ENCODE measurements at places on chromosomes 3 and 15.

GRCh38 chr3:138377804-138378203, 29.4 kb downstream of the MRAS start:
- DNase-seq, result no peak

DNA sequence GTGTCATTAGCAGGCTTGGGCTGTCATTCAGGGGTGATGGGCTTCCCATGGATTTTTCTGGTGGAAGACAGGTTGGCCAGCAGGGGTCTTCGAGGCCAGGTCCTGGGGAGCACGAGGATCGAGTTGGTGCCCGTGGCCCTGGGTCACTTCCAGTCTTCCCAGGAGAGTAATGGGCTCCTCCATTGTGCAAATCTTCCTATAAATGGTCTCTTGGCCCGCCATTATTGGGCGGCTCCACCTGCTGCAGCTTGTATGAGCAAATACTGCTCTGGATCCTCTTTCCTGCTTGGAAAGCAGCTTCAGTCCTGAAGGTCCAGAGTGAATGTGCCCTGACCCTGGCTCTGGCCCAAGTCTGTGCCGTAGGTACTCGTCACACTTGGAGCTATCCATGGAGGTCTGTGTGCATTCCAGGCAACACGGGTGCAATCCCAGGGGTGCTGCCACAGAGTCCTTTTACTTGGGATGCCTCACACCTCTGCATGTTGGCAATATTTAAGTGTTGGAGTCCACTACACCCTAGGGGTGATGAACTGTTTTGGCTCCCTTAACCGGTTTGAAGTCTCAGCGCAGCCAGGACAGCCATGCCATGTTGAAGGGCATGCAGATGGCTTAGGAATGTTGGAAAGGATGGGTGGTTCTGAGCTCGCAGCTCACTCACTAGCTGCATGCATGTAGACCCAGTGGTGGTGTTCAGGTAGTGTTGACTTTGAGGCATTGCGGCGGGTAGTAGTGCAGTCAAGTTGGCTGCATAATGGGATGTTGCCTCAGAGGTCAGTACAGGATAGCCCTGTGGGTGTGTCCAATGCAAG, 97.6 kb downstream of the SNRPN start:
- no peak for DNase-seq

- no peak for DNase-seq
Observed at GRCh38 chr15:56886363-56886931, 32.0 kb upstream of the TCF12 start.

DNA sequence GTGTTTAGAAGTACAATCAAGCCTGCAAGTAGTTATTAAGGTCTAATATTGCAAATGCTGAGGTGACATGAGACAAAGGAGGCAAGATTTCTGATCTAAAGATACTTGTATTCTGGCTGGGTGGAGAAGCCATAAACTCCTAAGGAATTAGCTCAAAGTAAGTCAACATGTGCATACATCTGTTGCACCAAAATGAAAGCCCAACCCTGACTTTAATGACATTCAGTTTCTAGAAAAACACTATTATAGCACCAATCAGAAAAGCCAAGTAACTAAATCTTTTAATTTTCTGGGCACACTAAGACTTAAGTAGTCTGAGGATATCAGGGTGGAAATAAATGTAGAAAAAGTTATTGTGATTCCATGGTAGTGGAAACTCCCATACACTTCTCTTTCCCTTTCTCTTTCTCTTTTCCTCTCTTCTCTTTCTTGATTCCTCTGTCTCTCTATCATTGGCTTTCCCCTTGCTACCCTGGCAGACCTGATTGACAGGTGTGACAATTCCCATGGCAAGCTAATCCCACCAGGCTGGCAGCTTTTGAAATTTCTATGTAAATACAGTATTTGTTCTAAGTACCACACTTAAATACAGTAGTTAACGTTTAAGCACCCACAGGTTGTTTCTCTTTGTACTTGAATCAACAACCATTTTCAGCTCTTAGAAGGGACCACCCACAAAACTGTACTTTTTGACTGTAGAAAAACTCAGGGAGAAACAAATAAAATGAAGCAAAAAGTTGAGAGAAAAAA, 528.4 kb upstream of the SEMA6D start:
- no peak for DNase-seq

DNA sequence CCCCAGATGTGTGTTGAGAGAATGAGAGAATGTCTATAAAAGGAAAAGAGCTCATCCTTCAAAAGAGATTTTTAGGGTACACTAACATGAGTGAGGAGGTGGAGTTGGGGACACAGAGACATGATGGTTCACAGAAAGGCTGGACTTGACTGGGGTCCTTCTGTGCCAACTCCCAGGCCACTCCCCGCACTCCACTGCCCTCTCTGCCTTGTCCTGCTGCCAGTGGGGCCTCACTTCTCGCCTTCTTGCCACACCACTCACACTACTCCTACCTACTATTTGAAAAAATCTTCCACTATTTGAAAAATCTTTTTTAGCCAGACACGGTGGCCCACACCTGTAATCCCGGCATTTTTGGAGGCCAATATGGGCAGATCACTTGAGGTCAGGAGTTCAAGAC, 298.1 kb downstream of the EPHB1 start:
- no peak for DNase-seq

- no peak for DNase-seq
Observed at GRCh38 chr15:39396979-39397615, 183.8 kb upstream of the THBS1 start.

GRCh38 chr15:81312790-81313543, 11.0 kb downstream of the STARD5 start:
- DNase-seq, result peak; percentile 74

DNA sequence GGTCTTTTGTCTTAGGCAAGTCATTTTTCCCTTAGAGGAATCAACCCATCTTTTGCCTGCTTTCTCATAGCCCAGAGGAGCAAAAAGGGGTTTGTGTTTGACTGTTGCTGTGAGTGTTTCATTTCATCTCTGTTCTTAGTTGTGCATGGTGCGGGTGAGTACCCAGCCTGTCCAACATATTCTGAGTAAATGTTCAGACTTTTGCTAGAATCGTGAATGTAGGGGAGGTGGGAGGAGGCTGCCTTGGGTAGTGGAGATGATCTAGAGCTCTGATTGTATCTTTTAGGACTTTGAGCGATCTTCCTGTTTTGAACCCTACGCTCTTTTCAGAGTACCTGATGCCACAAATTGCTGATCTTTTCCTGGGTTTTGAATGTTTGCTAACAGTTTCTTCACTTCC, 123.1 kb downstream of the ZNF609 start:
- DNase-seq, result no peak

DNA sequence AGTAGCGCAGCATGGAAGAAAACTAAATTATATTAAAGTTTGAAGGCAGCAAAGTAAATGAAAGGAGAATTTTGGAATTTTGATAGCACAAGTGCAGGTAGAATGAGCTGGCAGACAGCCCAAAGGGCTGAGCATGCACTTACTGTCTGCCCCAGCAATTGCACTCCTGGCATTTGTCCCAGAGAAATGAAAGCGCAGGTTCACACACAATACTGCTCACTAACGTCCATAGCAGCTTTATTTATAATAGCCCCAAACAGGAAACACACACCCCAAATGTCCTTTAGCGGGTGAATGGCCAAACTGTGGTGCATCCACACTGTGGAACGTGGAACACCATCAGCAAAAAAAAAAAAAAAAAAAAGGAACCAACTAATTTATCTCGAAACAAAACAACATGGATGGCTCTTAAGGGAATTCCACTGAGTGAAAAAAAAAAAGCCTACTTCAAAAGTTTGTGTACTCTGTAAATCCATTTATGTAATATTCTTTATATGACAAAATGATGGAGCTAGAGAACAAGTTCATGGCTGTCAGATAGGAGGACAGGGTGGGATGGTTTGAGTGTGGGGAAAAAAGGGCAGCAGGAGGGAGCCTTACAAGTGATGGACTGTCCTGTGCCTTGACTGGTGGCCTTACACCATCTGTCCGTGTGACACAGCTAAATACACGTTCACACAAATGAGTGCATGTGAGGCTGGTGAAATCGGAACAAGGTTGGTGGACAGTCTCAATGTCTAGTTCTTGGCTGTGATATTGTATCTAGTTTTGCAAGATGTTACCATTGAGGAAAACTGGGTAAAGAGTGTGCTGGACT, 6.0 kb upstream of the TM2D3 start:
- DNase-seq, result no peak

- no peak for DNase-seq
Observed at GRCh38 chr3:119257654-119258410, 17.2 kb upstream of the B4GALT4 start.

DNA sequence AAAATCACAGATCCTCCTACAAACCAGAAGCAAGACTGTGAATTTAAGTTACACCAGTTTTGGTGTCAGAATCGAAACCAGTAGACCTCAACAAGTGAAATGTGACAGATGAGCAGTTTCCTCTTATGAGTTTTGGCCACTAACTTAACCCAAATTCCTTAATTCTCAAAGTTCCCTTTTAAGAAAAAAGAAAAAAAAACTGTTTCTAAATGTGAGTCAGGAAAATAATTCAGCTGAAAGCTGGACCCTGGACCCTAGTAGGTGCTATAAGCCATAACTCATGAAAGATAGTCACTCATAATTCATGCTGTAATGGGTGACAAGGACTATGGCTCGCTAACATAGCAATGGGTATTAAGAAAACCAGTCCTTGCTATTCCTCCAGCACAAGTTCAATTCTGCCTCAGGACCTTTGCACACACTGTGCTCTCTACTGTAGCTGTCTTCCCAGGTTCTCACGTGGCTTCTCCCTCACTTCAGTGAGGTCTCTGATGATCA, 9.0 kb upstream of the THRB start:
- no peak for DNase-seq

- no peak for DNase-seq
Observed at GRCh38 chr3:126550488-126551051, 8.2 kb downstream of the C3orf22 start.

DNA sequence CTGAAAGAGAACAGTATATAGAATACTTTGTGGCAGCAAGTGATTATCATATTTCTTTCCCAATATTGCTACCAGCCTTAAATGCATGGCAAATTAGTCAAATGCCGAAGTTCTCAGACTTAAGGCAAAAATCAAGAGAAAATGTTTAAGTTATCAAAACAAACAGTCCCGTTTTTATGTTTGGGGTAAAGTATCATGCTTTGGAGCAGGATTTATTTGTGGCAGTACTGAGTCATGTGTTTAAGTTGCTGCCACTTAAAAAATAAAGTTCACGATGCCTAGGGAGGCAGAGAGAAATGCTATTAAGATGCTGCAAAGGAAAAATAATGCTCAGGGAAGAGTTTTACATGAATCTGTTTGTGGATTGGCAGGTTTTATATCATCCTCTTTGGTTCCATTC, 417.4 kb upstream of the MDFIC2 start:
- no peak for DNase-seq

Data from occipital lobe (tissue), 3 donors.